NCI-H1092 treated with DMSO at 0.1 percent for 48 hours (cell line): ENCODE measurements at places on chromosomes 13 and 19.
A peak's percentile ranks its signal among the peaks of the same experiment; 100 is the strongest.

DNA sequence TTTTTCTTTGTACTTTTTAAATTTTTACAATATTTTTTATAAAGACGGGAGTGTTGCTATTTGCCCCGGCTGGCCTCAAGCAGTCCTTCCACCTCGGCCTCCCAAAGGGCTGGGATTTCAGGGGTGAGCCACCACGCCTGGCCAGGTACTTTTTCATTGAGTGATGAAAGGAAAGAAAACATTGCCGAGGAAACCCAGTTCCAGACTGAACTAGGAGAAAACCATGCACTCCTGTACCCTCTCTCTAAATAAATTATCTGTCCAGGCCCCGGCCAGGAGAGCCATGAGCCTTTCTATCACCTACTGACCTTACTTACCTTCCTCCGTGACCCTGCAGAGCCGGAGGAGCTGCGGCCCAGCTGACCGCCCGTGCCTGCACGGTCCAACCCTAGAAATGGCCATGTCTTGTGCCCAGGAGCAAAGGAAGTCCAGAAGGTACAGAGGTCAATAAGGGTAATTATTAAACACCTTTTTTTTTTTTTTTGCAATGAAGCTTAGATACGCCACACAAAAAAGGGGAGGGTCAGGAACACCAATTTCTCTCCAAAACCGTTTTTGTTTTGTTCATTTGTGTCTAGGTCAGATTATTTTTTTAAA is at the start of gene SLC7A9:
SLC7A9 (minus strand) TSS at position 399 of the 597 bp plus-strand sequence. CDS start 1,233 bp downstream, outside the sequence.
- DNase-seq, result no peak

- no peak for DNase-seq
Measured at GRCh38 chr19:13726323-13726722, 38.0 kb upstream of the MRI1 start.

- no peak for DNase-seq
Measured at GRCh38 chr19:41537789-41538188, 38.2 kb upstream of the CEACAM21 start.

DNA sequence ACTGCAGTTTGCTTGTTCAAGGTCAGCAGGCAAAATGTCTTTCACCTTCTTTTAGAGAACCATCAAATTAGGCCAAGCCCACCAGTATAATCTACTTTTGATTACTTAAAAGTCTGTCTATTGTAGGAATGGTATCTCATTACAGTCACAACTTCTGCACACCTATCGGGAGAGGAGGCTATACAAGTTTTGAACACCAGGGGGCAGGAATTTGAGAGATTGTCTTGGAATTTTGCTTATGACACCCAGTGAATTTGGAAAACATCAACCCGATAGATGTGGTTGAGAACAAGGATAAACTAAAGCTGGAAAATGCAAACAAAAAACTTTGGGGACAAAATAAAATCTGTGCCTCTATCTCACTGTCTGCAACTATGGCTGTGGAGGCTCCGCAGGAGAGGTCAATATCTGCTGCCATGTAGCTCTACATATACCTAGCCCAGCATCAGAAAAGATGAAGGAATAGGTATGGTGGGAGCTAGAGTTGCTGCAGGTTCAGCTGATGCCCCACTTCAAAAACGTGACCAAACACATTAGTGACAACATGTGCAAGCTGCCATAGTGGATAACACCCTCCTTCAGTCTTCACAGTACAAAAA is 1299.2 kb upstream of the SPRY2 start:
- peak; percentile 8 for DNase-seq
